Smooth muscle cell of the pulmonary artery (primary cell): ENCODE measurements at places on chromosomes 2 and 18. TPM values are rescaled to one million over a fixed set of nuclear protein-coding genes. Genes with fewer than 3 reads are reported as not detected.

Gene HES6
- total RNA-seq: 1.3 TPM in 2 replicates

Gene KRTCAP3
- 0.39 TPM in 1 of 2 replicates, not detected in the other for total RNA-seq

Gene ITSN2
- total RNA-seq: 27.2 and 33.0 TPM in 2 replicates

Gene TACR1
- total RNA-seq: 0.26 and 0.73 TPM in 2 replicates

Gene INHBB
- 0.03 and 0.52 TPM in 2 replicates for total RNA-seq

Gene C2orf81
- total RNA-seq: 1.2 and 3.5 TPM in 2 replicates

Gene CENPO
- total RNA-seq: 9.9 and 12.1 TPM in 2 replicates

Gene SEPTIN10
- 96.1 and 111 TPM in 2 replicates for total RNA-seq

Gene RIT2
- total RNA-seq: not detected in 2 replicates

Gene SLC14A1
- total RNA-seq: 167 and 254 TPM in 2 replicates

Gene ABCG5
- total RNA-seq: not detected in 2 replicates

Gene NOL4
- total RNA-seq: not detected in 2 replicates

Gene PRKAG3
- 0.10 and 0.52 TPM in 2 replicates for total RNA-seq

Gene SUMO1
- 52.6 and 89.5 TPM in 2 replicates for total RNA-seq

Gene DCAF17
- 24.4 and 26.2 TPM in 2 replicates for total RNA-seq
